ENCODE measurements at places on chromosomes 3 and 15.

DNA sequence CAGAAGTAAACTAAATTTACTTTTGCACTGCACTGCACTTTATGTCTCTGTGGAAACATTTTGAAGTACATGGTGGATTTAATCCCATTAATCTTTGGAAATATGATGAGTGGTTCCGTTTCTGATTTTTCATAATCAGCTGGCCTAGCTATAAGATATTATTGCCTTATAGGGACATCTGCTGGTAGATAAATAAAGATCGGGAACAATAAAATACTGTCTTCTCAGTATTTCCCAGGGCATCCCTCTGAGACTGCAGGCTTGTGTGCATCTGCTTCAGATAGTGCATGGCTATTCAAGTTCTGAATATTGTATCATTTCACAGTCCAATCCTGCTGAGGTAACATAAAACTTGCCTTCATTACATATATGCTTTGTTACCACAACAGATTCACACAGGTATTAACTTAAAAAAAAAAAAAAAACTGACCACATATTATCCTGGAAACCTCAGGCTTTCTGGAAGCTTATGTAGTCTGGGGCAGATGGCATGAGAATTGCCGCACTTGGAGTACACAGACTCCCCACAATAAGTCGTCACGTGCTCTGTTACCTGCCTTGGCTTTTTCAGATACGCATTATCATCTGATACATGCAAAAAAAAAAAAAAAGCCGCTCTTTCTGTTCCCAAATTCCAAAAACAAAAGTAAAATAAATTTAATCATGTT is 330.8 kb upstream of the AGTR1 start:
- no peak for DNase-seq

DNA sequence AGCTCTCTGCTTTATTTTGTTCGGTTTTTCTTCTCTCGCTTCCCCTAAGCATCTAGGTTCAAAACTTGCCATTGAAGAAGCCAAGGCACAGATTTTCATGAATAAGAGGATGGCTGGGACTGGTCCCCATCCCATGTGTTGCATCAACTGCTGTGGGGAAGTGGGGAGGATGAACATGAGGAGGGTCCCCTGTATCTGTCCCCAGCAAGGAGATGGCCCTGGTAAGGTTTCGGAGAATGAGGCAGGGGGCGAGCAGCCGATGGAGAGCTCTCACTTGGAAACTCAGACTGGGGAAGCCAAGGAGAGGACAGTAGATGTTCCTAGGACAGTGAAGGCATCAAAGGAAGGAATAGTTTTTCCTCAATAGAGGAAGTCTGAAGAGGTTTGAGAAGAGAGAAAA is 142.0 kb upstream of the ATP2B2 start:
- DNase-seq: no peak

DNA sequence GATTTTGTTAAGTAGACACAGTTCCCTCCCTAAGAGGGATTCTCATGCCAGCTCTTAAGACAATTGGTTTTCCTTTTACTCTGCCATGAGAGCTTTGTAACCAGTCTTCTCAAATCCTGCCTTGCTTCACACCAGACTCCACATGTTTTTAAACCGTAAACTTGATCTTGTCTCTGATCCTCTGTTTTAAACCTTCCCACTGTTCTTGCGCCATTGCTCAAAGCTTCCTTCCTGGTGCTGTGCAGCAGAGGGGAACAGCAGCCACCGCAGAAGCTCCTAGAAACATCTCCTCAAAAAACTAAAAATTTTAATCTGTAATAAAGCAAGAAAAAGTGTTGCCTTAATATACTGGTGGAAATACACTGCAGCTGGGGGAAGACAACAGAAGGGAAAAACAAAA is 154.5 kb upstream of the SATB1 start:
- no peak for DNase-seq

- DNase-seq: no peak
Measured at GRCh38 chr3:122023335-122023910, 1.4 kb upstream of the ILDR1 start.

- no peak for DNase-seq
Measured at GRCh38 chr3:186785495-186786018, 2.2 kb downstream of the EIF4A2 start.

Data from NCI-H226 (cell line).